ENCODE measurements at places on chromosomes 16 and 17.

- no peak for ATAC-seq
Observed at GRCh38 chr17:59428916-59429485, 97.5 kb downstream of the YPEL2 start.

- ATAC-seq: peak; percentile 86
Observed at GRCh38 chr17:7436556-7437368, 1.5 kb downstream of the TMEM102 start.

GRCh38 chr17:17254036-17254435 is 17.1 kb upstream of the FLCN start:
- no peak for ATAC-seq

DNA sequence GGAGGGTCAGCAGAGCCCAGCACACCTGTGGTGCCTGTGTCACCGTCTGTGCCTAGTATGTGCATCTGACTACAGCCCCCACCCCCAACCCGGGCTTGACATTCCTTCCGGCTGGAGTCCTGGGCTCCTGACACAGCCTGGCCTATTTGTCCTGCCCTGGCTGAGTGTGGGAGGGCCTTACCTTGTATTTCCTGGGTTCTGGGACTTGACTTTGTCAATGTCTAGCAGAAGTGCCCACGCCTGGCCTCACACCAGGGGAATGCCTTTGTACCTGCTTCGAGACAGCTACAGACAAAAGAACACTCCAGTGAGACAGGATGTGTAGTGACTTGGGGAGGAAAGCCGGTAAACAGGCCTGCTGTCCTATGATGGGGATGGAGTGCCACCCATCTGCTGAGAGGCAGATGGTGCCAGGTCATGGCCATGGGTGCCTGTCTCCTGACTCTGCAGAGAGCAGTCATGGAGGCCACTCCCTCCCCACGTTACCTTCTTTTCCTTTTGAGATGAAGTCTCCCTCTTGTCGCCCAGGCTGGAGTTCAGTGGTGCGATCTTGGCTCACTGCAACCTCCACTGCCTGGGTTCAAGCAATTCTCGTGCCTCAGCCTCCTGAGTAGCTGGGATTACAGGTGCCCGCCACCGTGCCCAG is 42.8 kb downstream of the TNFRSF13B start:
- ATAC-seq: no peak

DNA sequence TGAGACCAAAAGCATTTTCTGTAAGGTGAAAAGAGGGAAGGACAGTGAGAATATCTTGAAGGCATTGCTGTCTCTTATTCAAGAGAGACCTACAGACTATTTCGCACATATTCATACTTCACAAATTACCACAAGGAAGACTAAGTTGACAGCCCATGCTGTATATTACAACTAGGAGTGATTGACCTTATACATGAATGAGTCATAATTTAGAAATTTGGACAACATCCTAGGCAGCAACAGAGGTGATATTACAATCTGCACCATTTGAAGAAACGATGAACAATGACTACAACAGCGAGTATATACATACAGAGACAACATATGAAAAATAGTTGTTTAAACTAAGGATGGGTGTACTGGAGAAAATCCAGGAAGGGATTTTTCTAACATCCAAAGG is 971.7 kb downstream of the CDH11 start:
- no peak for ATAC-seq

DNA sequence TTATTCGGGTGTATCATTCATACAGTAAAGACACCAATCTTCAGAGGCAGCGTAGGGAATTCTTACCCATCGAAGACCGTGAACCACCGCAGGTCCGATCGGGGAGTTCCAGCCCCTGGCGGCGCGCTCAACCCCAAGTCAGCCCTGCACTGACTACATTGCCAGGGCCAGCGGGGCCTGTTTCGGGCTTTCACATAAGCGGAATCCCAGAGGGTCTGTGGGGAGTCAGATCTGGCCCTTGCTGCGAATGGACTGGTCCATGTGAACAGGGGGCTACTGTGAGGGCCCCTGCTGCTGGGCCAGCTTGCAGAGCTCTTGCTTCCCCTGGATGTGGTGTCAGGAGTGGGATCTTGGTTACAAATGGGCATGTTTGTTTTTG is 7.6 kb downstream of the PDE6G start:
- ATAC-seq: no peak

GRCh38 chr16:57235128-57236021 is 9.7 kb upstream of the ARL2BP start:
- no peak for ATAC-seq

GRCh38 chr17:43650471-43650870 is 11.3 kb downstream of the MEOX1 start:
- no peak for ATAC-seq

DNA sequence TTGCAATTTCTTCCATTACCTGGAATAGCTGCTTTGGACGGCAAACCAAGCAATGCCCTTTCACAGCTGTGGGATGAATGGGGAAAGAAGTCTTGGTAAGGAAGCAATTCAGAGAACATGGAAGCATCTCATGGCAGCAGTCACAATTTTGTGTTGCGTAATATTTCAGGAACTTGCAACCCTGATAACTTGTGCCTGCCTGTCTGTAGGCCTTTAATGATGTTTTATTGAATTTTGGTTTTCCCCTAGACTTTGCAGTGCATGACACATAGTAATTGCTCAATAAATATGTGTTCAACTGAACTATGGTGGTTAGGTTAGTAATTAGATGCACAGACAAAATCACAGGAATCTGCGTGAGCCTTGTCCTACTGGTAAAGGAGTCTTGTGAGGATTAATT is 439.5 kb downstream of the WWOX start:
- ATAC-seq: no peak

DNA sequence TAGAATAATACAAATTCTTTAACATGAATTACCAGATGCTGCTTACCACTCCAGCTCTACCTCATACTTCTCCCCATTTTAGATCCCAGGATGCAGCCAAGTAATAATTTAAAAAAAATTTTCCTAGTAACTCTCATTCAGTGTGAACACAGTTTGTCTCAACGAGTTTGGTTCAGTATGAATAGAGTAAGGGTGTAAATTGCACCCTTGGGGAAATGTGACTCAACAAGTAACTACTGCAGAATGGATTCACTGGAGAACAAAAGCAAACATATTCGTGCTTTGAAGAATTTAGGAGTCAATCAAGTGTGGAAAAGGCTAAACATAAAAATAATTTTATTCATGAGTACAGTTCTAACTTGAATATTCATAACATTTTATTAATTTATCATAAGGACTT is 23.0 kb downstream of the KCNJ16 start:
- ATAC-seq: no peak

DNA sequence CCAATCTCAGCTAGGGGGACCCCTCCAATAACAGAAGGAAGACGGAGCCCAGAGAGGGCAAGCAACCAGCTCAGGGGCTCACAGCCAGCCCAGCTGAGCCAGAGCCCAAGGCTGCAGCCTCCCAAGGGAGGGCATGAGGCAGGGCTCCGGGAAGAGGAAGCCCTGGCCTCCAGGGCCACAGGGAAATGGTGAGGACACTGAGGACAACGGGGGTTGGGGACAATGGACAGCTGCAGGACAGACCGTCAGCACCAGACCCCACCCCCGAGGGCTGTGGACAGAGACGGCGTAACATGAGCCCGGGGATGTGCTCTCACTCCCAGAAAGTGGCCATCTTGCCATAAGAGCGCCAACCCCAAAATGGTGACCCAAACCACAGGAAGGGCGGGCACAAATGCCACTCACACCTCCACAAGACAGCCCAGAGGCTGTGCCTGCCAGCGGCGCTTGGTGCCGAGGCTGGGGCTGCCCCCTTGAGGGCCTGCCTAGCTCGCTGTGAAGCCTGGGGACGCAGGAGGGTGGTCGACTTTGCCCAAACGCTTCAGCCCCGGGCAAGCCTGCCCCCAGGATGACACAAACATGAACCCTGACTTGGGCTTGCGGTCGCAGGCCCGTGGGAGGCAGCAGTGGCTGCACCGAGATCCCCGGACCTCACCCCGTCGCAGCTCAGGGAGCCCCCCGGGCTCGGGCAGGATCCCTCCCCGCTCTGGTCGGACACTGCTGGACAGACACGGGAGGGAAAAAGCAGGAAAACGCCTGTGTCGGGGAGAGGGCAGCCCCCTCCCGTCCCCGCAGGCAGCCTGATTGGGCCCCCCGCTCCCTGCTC is 10.5 kb downstream of the PIMREG start:
- no peak for ATAC-seq

GRCh38 chr16:50067290-50067853 is 1.6 kb downstream of the HEATR3 start:
- ATAC-seq: no peak

GRCh38 chr17:57708410-57708809 is 36.7 kb downstream of the CCDC182 start:
- ATAC-seq: no peak

DNA sequence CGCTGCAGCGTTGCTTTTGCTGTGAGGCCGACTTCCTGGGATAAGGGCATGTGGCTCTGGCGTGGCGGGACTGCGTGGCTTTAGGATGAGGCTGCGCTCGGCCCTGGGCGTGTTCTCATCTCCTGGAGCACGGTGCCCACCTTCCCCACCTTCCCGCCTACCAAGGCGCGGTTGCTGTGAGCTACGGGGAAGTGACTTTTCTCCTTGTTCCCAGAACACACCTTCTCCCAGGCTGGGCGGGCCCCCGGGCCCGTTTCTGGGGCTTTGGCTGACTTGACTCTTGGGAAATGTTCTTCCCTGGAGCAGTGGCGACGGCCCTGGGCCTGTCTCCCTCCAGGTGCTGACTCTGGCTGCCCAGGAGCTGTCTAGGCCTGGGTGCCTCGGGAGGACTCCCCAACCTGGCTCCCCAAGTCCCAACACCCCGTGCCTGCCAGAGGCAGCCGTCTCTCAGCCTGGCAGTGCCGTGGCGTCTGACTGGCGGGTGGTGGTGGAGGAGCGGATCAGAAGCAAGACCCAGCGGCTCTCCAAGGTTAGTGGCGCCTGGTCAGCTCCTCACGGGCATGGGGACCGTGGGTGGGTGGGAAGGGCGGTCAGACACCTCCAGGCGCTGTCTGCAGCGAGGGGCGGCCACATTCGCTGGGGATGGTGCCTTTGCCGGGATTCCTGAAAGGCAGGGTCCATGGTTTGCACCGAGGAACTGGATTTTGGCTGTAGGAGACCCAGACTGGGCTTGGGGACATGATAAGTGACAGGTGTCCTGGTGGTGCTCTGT is 12.1 kb downstream of the TELO2 start:
- no peak for ATAC-seq

DNA sequence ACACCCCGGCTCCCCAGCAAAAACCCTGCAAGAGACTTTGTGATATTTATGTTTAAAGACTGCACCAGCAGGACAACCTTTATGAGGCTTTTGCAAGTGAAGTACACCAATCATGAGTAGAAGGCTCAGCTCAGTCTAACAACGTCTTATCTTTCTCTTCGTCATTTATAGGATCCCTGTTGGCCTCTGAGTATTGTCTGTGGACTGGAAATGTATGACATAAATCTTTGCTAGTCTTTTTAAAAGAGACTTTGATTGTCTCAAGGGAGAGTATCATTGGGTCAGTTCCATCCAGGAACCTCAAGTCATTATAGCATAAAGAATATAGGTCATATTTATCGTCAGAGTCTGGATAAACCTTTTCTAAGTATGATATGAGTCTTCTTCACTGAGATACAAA is 505.0 kb upstream of the SOX9 start:
- no peak for ATAC-seq

GRCh38 chr17:78387977-78388941 is 9.8 kb downstream of the PGS1 start:
- peak; percentile 26 for ATAC-seq

GRCh38 chr17:17698869-17699351 is 17.7 kb downstream of the RAI1 start:
- no peak for ATAC-seq

DNA sequence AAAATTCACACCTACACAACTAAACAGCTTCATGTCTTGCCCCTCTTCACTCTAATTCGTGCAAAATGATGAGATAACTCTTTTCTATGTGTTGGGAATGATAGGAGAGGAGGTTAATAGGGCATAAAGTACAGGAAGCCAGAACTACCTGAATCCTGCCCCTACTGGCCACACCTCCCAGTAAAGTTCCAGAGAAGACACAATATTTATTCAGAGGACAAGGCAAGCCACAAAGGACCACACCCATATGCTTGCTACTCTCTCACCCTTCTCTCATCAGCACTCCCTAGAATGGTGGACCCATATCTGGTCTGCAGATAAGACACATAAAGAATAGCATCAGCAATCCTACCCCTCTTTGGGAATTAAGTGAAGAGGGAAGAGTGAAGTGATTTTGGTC is 74.6 kb downstream of the ZNF18 start:
- no peak for ATAC-seq

GRCh38 chr16:35752012-35752772 is 2292.8 kb downstream of the TP53TG3F start:
- ATAC-seq: no peak

DNA sequence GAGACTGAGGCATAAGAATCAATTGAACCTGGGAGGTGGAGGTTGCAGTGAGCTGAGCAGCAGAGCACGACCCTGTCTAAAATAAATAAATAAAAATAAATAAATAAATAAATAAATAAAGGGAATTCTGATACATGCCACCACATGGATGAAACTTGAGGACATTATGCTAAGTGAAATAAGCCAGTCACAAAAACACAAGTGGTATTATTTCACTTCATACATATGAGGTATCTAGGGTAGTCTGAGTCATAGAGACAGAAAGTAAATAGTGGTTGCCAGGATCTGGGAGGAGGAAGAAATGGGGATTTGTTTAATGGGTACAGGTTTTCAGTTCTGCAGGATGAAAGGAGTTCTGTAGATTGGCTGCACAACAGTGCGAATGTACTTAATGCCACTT is 16.3 kb downstream of the PIPOX start:
- ATAC-seq: no peak
